ENCODE measurements at places on chromosomes 7 and 10.

DNA sequence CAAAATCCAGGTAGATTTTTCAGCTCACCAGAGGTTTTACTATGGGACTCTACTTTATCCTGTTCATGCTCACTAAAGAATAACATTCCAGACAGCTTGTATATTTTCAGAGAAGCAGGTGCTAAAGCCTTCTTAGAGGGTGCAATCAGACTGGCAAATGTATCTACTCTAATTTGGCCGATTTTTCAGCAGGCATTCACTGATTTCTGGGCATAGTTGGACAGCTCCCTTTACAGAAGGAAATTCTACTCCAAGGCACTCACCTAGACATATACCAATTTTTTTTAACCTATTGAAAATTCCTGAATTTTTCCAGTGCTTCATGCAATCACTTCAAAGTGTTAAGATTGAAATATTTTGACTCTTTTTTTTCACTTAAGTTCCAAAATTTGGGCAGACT, 3.8 kb upstream of the CNTNAP2 start:
- no peak for DNase-seq

GRCh38 chr7:155223503-155223902, 74.2 kb upstream of the INSIG1 start:
- no peak for DNase-seq

- no peak for DNase-seq
Observed at GRCh38 chr7:51326656-51327286, 10.2 kb upstream of the COBL start.

GRCh38 chr10:132383101-132383500, 13.9 kb upstream of the PWWP2B start:
- DNase-seq: no peak

DNA sequence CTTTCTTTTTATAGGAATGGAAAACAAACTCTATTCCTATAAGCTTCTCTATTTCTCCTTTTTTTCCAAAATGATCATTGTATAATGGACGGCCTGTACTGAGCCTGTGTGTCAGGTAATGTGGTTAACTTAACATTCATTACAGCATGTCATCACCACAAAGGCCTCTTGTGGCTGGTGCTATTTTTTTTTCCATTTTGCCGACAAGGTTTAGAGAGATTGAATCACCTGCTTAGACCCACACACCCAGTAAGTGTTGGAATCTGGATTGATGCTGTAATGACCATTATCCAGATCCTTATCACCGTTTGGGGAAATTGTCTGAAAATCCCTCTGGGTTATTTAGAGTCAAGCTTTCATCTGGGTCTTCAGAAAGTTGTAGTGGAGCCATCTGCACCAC, 18.5 kb downstream of the AKR1B15 start:
- no peak for DNase-seq

DNA sequence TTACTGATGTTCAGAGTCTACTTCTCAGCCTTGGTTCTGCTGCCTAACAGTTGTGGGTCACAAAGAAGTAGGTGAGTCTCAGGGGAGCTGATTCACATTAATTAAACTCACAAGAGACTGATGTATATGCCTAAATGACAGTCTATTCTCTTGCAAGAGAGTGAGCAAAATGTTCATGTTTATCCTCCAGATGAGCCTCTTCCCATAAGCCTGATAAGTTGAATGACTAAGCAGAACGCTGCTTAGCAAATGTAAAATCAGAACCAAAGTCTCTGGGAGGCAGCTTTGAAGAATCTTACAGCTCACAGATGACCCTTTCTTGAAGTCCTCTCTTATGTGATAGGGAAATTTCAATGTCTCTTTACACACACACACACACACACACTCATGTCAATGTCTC, 1092.2 kb downstream of the TYW1 start:
- no peak for DNase-seq

GRCh38 chr10:79112881-79113431, 44.2 kb downstream of the ZMIZ1 start:
- DNase-seq: peak; percentile 87

GRCh38 chr7:51732951-51733350, 416.3 kb upstream of the COBL start:
- DNase-seq: no peak

DNA sequence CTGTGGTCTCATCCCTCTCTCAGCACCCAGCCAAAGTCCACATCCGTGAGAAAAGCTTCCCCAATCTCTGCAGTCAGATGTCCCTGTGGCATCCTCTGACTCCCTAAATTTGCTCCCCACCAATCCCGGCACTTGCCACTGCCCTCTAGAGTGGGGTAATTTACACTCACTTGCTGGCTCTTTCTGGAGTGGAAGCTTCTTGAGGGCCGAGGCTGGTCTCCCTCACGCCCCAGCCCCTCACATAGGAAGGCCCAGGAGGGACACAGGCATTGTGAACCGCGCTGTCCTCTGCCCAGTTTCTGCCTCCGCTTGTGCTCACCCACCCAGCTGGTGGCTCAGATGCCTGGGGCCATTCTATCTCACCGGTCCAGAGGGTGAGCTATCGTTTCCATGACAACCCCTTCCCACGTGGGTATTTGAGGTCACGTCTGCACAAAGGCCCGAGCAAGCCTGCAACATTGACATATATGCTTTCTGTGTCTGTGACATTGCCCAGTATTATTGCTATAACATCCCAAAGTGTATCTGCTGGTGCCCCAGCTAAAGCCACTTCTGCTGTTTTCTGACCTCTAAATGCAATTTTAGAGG, 97.3 kb upstream of the CTBP2 start:
- DNase-seq: no peak

- no peak for DNase-seq
Observed at GRCh38 chr7:117759950-117760640, 113.1 kb downstream of the CTTNBP2 start.

GRCh38 chr7:107469929-107470328, at the start of gene GPR22:
Gene GPR22, plus strand, starts transcription at chr7:107470057. Its CDS starts 4,004 bp downstream, at chr7:107474061.
- no peak for DNase-seq

GRCh38 chr7:37282093-37282444, 166.6 kb downstream of the ELMO1 start:
- no peak for DNase-seq

DNA sequence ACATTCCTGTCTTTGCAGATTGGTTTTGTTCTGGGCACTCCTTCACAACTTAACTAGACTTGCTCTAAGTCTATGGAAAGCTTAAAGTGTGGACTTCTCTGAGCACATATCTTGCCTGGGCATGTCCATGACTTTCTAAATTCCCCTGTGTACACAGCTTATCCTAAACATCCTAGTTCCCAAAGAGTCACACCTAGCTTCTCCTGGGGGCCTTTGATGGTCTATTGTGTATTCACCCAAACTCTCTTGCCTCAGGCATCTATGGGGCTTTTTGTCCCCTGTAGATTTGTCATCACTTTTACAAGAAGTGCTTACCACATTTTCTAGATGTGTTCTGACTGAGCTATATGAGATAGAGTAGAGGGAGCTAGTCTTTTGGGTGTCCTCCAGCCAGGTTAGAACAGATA, 12.2 kb upstream of the ZNF488 start:
- DNase-seq: no peak

DNA sequence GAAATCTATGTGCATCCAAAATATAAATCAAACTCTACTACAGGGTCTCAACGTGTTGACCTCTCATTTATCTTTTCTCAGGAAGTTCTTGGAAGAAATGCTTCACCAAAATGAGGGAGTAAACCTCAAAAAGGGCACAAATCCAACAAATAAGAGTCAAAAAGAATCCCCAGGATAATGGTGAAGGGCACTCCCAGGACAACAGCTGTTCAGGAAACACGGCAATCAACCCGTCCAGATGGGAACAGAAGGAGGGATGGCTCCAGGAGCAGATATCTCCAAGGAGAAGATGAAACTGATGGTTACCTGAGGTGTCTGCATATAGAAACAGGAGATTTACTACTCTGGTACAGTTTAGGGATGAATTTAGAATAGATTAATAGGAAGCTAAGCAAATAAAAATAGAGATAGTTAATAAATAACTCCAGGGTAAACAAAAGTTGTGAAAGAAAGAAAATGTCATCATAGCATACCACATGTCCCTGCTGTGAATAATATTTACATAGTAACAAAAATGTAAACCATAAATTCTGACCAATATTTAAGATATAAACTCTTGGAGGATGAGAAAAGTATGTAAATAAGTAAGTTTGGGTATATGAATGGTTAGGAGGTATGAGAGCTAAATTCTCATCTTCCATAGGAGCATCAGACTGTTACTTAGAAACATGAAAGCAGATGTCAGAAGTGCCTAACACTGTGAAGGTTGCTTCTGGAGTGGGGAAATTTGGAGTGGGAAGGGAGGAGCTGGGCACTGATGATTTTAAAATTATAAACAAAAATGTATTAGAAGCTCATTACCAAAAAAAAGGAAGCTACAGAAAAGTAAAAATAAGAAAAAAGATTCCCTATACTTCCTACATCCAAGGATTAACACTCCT, 237.5 kb upstream of the HPS1 start:
- no peak for DNase-seq

GRCh38 chr7:106553446-106553836, 107.5 kb downstream of the CCDC71L start:
- no peak for DNase-seq

Measured in RCC 7860 (cell line).